Right lobe of liver (tissue), 6 donors: ENCODE measurements at places on chromosomes 6 and 20. TPM values are rescaled to one million over a fixed set of nuclear protein-coding genes. Genes with fewer than 3 reads are reported as not detected.

The GRM1 gene
- total RNA-seq, result not detected

DNA sequence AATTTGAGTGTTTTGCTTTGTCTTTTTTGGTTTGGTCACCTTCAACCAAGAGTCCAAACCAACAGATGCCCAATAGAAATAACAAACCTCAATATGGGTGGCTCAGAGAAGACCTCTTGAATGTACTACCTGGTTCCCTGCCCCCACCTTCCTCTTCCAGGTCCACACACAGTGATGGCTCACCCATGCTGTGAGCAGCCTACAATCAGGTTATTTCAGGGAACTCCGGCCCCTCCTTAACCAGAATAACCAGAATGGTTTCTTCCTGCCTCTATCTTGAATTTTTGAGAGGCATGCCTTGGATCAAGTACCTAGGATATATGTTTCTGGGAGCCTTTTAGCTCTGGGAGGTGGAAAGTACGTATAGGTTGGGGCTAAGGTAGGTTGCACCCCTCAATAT lies 327.1 kb upstream of the PRDM1 start:
- H3K36me3 ChIP-seq, result no peaks in the 10 kb centered on the region
- no peak overlapping the region for H3K4me3 ChIP-seq
- H3K4me1 ChIP-seq, result peaks cover 31% of the 10 kb centered on the region
- no peaks in the 10 kb centered on the region for H3K27me3 ChIP-seq

- H3K36me3 ChIP-seq, result no peaks in the 10 kb centered on the region
- DNase-seq, result no peak
- no peak overlapping the region for H3K4me3 ChIP-seq
- peaks cover 11% of the 10 kb centered on the region for H3K4me1 ChIP-seq
- no peaks in the 10 kb centered on the region for H3K27me3 ChIP-seq
These were observed 109.4 kb upstream of the EMILIN3 start for GRCh38 chr20:41476013-41476441.

DNA sequence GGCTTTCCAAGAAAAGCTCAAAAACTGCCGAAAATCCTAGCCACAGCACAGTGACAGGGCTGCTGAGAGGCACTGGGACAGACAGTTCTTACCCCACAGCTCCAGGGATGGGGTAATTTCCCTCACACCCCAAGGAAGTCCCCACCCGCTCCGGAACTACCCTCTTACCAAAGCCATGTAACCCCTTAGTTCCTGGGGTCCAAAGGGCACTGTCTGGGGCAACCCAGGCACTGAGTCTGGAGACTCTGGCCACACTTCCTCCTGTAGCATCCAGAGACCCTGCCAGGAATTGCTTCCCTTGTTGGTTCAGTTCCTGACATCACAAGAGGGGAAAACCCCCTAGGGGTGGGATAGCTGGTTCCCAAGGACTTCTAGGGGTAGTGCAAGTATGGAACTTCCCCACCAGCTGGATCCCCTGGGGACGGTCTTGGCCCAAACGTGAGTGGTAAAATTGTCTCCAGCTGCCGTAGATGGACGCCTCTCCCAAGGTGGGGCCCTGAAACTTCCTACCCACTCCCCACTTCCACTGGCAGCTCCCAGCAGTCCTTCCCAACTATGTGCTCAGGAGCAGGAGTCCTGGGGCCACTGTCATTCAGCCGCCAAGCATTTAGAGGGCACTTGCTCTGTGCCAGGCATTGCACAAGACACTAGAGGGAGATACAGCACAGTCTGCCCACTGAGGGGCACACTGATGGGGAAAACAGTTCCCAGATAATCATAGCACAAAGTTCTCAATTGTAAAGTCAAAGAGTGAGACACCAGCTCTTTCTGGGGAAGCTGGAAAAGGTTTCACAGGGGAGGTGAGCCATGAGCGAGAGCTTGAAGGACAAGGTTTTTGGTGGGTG lies 17.2 kb upstream of the HCK start:
- H3K27me3 ChIP-seq, result no peaks in the 10 kb centered on the region
- H3K4me1 ChIP-seq, result no peaks in the 10 kb centered on the region

DNA sequence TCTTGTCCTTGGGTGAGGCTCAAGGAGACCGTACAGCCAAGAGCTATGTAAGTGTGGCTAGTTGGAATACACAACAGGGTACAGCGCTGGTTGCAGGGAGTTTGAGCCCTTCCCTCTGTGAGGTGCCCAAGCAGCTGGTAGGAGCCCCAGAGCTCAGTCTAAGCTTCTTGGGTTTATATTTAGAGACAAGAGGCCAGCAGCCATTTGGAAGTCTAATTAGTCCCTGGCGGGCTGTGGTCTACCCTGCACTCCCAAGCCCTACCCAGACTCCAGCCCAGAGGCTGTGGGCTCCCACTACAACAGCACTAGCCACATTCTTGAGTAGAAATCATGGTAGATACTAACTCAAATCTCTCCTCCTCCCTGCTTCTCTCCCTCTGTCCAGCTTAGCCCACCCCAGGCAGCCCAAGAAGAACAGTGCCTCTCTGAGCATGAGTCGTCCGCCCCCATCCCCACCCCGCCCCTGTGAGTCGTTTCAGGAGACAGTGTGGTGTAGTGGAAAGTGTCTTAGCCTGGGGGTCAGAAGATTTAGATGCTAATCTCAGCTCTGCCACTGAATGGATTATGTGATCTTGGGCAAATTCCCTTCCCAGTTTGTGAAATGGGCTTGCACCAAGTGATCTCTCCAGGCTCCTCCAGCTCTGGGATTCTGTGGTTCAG lies 37.8 kb downstream of the EIF2S2 start:
- no peaks in the 10 kb centered on the region for H3K4me1 ChIP-seq
- no peak for DNase-seq
- peaks cover 39% of the 10 kb centered on the region for H3K36me3 ChIP-seq
- H3K4me3 ChIP-seq, result no peak overlapping the region

- no peaks in the 10 kb centered on the region for H3K4me1 ChIP-seq
- H3K36me3 ChIP-seq, result no peaks in the 10 kb centered on the region
- no peak overlapping the region for H3K27ac ChIP-seq
- no peaks in the 10 kb centered on the region for H3K27me3 ChIP-seq
- H3K4me3 ChIP-seq, result no peak overlapping the region
These were observed 242.5 kb upstream of the UFL1 start for GRCh38 chr6:96279084-96279483.

The CCN5 gene
- 1.4 TPM for total RNA-seq
